Activated naive CD4-positive, alpha-beta T cell (primary cell): ENCODE measurements at places on chromosomes 6 and 20.

GRCh38 chr6:117449549-117450439 lies 24.1 kb upstream of the ROS1 start:
- no peak for DNase-seq

- DNase-seq: no peak
These were observed 13.8 kb upstream of the TCP11 start for GRCh38 chr6:35154947-35155346.

DNA sequence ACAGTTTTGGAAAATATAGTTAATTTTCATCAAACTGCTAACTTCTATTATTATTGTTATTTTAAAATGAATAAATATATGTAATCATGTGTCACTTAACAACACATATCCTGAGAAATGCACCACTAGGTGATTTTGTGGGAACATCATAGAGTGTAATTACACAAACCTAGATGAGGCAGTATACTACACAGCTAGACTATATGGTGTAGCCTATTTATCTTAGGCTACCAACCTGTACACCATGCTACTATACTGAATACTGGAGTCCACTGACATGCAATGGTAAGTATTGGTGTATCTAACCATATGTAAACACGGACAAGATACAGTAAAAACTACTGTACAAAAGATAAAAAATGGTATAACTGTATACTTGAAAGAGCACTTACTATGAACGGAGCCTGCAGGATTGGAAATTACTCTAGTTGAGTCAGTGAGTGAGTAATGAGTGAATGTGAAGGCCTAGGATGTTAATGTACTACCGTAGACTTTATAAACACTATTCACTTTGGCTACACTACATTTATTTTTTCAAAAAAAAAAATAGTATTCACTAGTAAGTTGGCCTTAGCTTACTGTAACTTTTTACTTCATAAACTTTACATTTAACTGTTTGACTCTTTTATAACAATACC lies 72.4 kb downstream of the ASCC3 start:
- no peak for DNase-seq

DNA sequence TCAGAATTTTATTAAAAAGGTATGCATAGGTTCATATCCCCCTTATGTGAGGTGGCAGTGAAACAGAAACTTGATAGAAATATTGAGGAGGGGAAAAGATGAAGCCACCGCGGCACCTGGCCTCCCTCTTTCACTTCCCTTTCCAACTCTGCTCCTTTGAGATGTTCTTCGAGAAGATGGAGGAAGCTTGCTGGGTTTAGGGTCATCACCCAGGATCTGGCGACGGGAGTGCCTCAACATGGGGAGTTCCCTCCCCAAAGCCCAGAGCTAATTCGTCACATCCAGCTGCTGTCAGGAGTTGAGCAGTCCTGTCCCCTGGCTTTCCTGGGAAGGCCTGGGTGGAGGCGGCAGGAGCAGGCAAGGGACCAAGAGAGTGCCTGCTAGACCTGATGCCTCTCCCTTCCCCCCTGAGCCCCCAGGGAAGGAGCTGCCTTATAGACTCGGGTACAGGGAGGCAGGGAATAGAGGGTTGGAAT lies 29.1 kb downstream of the RREB1 start:
- DNase-seq: no peak

DNA sequence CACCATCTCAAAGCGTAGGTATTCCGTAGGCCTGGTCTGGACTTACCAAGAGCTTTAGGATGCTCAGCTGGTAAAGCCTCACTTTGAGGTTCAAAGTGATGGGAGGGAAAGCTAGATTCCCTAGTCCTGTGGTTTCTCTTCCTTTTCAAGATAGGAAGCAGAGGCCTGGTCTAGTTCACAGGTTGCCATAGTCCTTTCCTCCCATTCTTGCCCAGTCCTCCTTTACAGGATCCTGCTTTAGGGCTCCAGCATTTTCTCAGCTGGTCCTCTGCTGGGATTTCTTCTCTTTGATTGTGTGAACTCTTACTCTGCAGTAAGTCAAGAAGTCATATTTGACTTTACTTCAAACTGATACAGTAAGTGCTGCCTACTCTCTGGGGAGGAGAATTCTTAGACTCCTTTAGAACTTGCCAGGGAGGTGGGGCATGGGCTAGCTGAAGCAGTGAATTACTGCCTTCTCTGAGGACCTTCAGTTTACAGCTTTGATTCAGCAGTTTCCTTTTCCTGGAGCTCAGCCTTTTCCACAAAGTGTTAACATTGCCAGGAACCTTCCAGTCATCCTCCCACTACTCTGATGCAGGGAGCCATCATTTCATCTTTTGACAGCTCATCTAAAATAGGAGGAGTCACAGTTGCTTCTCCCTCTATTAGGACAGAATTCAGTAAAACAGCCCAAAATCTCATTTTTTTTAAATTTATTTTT lies 42.8 kb upstream of the PLCG1 start:
- no peak for DNase-seq

DNA sequence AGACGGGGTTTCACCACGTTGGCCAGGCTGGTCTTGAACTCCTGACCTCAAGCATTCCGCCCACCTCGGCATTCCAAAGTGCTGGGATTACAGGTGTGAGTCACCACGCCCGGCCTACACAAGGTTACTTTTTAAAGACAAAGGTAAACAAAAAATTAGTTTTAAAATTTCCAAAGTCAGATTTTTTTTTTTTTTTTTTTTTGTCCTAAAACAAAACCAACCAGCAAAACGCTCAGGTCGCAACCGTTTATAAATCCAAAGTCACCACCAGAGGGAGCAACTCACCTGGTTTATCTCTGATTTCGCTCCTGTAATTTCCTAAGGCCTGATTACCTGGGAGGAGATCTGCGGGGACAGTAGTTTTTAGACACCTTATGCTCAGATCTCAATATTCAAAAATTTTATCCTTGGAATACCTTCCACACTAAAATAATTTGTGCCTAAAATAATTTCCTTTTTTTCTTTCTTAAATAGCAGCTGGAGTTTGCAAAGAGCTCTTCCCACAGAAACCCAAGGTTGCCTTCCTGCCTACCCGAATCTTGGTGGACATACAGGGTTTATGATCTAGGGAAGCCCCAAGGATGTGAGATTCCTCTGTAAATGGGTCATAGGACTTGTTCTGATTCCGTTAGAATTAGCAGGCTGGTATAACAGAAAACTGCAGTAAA lies 19.8 kb upstream of the TREM1 start:
- DNase-seq: no peak

DNA sequence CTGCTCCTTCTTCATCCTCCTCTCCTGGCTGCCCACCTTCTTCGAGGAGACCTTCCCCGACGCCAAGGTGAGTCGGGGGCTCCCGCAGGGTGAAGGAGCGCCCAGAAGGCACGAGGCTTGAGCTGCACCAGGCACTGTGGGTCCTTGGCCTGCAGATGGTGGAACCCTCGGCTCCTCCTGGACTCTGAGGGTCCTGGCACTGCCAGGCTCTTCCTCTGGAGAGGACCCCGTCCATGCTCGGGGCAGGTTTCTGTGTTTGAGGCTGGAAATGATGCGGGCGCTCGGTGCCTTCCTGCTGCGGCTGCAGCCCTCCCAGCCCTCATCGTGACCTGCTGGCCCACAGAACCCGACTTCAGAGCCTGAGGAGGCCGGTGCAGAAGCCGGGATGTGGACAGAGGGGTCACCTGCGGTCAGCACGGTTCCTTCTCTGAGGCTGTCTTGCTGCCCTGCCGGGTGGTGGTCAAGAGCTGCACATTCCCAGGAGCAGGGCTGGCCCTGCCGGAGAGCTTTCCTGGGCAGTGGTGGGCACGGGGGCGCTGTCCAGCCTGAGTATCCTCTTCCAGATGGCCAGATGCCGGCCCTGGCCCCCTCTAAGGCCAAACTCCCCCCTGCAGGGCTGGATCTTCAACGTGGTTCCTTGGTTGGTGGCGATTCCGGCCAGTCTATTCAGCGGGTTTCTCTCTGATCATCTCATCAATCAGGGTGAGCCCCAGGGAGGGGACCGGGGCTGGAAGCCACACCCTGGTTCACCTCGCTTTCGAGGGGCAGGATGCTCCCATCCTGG lies 11.3 kb downstream of the SLC17A9 start:
- no peak for DNase-seq

GRCh38 chr6:158963020-158963808 lies 36.8 kb downstream of the RSPH3 start:
- no peak for DNase-seq

DNA sequence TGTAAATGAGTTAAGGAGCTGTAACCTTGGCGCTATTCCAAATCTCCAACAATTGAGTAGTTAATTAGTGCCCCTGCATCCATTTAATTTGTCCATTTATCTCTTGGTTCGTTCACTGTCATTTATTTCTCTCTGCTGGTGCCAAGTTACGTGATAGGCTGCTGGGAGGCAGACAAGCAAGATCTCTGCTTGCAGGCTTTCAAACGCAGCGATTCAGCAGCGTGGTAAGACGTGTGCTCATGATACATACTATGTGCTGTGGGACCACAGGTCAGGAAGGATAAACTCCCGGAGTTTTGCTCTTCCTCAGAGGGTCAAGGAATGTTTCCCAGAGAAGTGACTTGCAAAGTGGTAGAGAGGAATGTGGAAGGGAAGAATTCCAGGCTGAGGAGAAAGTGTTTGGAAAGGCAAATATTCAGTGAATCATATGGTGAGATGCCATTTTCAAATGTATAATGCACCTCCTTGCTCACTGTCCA lies 46.4 kb downstream of the UTRN start:
- no peak for DNase-seq

DNA sequence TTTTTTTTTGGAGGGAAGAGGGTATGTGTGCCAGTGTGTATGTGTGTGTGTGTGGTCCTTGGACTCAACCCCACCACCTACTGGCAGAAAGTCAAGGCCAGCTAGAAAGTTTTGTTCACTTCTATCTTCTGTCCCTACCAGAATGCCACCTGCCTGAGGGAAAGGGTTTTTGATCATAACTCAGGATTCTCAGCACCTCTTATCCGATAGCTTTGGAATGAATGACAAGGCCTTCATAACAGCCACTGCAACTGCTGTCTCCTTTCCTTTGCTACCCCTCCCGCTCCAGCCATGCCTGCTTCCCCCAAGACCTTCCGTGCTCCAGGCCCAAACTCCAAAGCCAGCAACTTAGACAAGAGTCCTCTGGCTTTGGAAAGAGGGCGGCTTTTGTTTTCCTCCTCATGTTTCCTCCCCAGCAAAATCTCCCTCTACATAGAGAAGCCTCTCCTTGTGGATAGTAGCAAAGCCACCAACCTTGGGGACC lies 18.7 kb downstream of the BTN3A1 start:
- no peak for DNase-seq

DNA sequence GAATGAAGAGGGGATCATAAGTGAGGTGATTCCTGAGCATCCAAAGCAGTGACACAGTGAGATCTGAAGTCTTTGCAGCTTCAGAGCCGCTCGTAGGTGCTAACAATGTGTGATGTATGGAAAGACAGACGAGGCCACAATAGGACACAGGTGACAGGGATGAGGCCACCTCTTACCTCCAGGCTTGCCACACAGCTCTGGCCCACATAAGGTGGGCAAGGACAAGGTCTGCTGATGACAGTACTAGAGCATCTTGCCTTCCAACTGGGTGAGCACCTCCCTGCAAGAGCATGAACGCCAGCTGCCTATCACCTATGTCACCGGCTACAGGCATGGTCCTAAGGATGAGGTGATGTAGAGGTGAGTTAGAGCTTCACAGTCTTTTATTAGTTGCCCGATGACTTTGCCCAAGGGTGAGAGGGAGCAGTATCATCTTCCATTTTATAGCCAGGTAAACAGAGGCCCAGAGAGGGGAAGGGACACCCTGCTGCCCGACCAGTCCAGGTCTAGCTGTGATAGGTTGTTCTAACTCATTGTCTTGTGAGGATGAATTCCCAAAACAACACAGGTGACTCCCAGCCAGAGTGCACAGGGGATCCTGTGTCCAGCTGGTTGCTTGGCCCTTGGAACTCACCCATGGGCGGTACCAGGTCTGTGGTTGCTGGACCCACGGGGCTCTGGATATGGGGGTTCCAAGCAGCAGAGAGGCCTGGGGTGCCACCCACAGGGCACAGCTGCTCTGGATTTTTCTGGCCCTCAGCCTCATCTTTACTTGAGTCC lies 6.2 kb upstream of the TGM6 start:
- DNase-seq: no peak

GRCh38 chr20:61387204-61387953 lies 135.3 kb downstream of the CDH4 start:
- DNase-seq: no peak

GRCh38 chr20:40690836-40691565 lies 2.0 kb upstream of the MAFB start:
- no peak for DNase-seq

GRCh38 chr6:16657768-16658167 lies 103.5 kb downstream of the ATXN1 start:
- DNase-seq: no peak
